ENCODE measurements at places on chromosomes 2 and 18.

- DNase-seq, result no peak
Observed at GRCh38 chr2:152475982-152476381, 141.0 kb downstream of the FMNL2 start.

GRCh38 chr2:109690457-109690821 lies 76.3 kb downstream of the SOWAHC start:
- DNase-seq, result no peak

DNA sequence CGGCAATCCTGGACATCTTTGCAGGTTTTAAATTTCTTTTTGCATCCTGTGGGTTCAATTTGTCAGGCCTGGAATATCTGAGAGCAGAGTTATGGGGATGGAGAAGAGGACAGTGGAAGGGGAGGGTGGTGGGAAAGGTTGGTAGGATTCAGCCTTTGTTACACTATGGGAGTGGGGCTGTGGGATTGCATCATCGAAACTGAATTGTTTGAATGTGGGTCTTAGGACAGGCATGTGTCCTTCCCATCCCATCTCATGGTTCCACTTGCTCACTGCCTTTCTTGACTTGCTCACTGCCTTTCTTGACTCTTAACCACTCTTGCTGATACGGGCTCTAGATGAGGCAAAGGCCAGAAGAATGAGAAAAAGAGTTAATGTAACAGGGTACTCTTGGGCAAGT lies 12.9 kb downstream of the IGFBP2 start:
- no peak for DNase-seq

DNA sequence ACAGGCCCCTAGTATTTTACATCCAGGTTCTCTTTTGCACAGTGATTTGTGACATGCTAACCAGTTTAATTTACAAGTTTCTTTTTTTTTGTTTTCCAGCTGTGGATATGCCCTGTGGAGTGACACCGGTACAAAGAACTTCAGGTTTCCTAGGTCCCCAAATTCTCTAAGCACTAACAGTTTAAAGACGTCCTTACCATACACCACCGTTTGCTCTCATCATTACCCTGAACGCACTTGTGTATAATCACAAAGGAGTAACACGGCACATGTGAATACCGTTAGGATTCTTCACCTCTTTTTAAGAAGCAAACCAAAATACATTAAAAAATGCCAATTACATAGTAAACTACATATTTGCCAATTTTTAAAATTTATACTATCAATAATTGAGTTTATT lies 853 bp downstream of the LANCL1 start:
- no peak for DNase-seq

- DNase-seq, result no peak
Observed at GRCh38 chr2:71372042-71372441, 40.5 kb downstream of the ZNF638 start.

GRCh38 chr18:59758106-59758505 lies 60.9 kb upstream of the CCBE1 start:
- no peak for DNase-seq

DNA sequence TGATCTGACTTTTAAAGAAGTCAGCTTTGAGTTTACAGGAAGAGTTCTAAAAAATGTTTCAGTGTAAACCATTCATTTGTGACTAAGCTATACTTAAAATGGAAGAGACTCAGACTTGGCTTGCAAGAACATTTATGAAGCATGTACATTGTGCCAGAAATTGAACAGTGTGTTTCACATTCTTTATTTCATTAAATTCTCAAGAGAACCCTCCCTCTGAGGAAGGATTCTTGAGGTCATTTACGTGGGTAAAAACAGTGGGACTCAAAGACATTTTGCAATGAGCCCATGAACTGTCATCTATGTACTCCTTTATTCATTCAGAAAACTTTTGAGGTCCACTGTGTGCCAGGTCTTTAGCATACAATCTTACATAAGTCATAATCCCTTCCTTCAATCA lies 143.6 kb upstream of the ZNF521 start:
- DNase-seq, result no peak

- DNase-seq, result no peak
Observed at GRCh38 chr2:47321411-47322031, 81.4 kb upstream of the MSH2 start.

DNA sequence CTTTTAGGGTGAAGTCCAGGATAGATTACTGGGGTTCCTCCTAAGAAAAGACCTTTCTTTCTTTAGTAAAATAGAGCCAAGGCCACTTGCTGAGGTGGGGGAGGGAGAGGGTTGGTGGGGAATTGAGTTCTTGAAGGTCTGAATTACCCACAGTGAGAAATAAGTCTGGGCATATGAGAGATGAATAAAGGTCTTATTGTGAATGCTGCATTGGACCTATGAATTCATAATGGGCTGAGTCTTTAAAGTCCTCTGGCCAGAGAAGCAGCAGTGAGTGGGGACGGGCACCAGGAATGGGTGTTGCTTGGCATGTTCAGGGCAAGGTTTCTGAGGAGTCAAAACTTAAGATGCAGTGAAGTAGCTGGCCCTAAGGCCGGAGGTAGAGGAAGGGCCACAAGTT lies 10.5 kb downstream of the MAPRE3 start:
- no peak for DNase-seq

- no peak for DNase-seq
Observed at GRCh38 chr2:180728928-180729559, 251.4 kb upstream of the UBE2E3 start.

DNA sequence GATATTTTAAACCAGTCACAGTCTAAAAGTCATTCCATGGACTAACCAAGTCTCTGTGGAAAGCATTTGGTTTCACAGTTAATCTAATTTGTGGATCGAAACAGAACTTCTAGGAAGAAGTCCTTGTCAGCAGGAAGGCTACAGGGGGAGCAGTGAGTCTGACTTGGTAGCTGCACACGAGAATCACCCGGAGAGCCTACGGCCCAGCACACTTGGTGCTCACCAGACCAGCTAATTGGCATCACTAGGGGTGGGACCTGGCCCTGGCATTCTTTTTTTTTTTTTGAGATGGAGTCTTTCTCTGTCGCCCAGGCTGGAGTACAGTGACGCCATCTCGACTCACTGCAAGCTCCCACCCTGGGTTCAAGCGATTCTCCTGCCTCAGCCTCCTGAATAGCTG lies 97.7 kb downstream of the ZNF532 start:
- DNase-seq, result no peak

DNA sequence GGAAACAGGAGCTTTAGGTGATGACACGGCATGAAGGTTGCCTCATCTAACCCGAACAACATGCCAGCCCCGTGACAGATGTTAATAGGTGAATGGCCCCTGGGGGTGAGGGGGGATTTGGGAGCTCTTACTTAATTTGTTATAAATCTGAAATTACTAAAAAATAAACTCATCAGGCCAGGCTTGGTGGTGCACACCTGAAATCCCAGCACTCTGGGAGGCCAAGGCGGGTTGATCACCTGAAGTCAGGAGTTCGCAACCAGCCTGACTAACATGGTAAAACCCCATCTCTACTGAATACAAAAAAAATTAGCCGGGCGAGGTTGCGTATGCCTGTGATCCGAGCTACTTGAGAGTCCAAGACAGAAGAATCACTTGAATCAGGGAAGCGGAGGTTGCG lies 6.1 kb downstream of the STK25 start:
- DNase-seq, result no peak

GRCh38 chr2:28730641-28731146 lies 20.9 kb upstream of the PPP1CB start:
- no peak for DNase-seq

- no peak for DNase-seq
Observed at GRCh38 chr2:182173944-182174622, 188.4 kb downstream of the PPP1R1C start.

DNA sequence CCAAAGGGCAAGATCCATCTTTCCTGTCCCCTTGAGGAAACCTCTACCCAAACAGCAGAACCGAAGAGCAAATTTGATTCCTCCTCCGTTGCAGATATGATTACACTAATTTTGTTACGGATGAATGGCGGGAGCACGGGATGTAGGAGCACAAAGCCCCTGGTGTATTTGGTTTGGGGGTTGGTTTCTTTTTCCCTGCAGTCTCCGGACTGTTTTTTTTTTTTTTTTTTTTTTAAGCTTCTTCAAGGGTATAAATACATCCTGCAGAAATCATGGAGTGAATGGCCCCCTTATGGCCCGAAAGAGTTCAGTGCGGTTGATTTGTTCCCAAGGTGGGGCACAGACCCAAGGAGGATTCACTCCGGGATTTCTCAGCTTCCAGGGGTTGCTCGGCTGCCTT lies 135.3 kb upstream of the SH3BP4 start:
- no peak for DNase-seq

GRCh38 chr2:152483276-152484063 lies 148.5 kb downstream of the FMNL2 start:
- DNase-seq, result no peak

- DNase-seq, result no peak
Observed at GRCh38 chr2:213159768-213160167, 8.4 kb upstream of the IKZF2 start.

DNA sequence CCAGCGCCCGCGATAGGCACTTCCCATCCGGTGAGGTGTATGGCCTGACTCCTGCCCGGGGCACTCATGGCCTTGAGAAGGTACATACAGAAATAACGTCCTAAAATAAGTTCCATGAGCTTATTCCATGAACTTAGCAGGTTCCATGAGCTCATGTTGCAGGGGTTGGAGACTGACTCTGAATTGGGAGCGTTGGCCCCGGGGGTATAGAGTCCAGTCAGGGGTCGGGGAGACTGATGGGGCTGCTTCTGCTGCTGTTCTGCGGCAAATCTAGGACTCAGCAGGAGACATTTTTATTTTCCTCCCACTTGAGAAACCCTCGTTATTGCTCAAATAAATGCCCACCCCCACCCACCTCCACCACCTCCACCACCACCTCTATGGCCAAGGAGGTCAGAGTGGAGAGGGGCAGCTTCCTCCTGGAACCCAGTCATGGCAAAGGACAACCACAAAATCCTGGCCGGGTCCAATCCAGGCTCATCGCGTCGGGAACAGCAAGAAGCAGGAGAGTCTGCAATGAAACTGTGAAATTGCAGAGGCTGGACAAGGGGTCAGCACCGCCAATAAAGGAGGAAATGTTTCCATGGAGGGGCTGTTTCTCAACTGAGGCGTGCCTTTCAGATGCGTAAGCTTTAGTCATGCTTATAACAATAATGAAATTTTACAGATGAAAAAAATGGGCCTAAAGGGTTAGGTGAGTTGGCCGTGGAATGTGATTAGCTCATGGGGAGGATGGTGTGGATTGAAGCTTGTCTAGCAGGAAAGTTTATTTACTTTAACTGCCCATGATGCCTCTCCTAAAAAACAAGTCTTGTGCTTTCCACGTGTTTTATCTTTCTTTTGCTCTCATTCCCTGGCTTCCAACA lies 136.6 kb upstream of the ALKAL2 start:
- DNase-seq, result no peak

DNA sequence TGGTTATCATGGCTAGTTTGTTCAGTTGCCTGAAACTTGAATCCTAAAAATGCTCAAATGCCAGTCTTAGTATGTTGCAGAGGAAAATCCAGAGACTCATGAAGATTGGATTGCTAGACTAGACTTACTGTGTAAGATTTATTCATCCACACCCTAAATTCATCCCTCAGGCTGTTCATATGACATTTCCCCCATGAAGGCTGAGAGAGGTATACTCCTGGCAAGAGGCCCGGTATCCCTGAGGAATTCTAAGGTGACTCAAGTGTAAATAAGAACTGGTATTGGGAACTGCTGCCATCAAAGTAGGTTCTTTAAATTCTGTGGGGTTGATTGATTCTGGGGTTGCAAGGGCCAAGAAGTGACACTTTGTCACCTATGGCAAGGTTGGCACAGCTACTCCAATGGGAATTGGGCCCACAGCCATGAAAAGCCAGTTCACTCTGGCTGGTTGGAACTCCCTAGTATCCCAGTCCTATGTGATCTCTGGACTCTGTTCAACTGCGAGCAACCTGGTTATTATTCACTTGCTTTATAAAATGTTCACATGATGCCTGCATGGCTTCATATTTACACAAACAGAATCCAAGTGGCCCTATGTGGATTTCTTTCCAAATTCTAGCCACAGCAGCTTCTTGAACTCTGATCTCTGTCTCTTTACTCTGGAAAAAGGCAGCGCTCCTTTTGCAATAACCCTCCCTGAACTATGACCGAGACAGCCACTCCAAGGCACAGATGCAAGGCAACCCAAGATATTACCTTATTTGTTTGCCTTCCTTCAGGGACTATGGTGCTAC lies 429.1 kb downstream of the CBLN2 start:
- DNase-seq, result no peak

GRCh38 chr2:167506395-167506794 lies 618.1 kb downstream of the XIRP2 start:
- no peak for DNase-seq

DNA sequence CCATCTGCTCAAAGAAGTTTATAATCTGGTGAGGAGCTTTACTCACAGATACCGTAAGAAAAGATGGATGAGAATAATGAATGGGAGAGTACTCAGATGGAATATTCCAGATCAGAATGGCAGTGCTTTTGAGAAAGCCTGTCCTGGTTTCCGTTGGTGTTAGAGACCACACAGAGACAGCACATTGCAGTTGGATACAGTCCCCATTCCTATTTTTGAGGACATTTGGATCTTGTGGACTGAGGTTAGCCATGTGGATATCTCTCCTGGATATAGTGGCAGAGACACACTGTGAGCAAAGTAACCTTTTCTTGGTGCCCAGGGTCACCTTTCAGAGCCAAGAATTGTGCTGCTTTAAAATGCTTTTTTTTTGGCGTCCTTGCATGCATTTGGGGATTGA lies 63.7 kb downstream of the TANC1 start:
- DNase-seq, result no peak

GRCh38 chr2:120964819-120965218 lies 229.2 kb downstream of the GLI2 start:
- DNase-seq, result no peak

GRCh38 chr2:16135196-16135912 lies 195.0 kb downstream of the MYCN start:
- DNase-seq, result no peak

GRCh38 chr2:158990397-158991214 lies 22.2 kb downstream of the TANC1 start:
- no peak for DNase-seq

DNA sequence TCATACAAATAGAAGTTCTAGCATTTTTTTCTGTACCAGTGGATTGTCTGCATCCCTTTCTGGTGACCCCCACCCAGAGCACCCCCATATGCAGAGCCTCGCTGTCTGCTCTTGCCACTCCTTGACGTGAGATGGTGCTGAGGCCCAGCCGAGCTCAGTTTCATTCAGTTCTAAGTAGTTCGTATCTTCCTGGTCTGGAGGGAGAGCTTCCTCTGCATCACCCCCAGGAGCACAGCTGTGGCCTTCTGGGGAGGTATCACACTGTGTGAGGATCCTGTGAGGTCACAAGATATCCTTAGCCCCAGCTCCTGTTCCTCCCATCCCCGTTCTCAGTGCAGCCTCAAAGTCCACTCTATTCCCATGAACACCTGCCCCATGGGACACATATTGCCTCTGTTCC lies 132.7 kb downstream of the PTGR3 start:
- no peak for DNase-seq

DNA sequence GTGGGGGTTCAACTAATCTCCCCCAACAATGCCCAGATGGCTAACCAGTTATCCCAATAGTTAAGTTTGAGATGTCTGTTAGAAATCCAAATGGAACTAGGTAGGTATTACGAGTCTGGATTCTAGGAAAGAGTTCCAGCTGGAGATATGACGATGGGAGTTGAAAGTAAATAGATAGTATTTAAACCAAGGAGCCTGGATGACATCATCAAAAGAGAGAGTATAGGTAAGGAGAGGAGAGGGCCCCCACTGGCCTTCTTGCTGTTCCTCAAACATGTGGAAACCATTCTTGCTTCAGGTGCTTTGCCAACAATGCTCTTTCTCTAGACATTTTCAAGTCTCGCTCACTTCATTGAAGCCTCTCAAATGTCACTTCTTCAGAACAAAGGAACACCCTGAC lies 26.0 kb upstream of the PAIP2B start:
- DNase-seq, result no peak

GRCh38 chr18:67705748-67706147 lies 189.2 kb upstream of the DSEL start:
- DNase-seq, result no peak

- DNase-seq, result no peak
Observed at GRCh38 chr2:174964404-174964803, 40.8 kb downstream of the CHN1 start.
